ENCODE measurements at places on chromosomes 11 and 22.

GRCh38 chr11:102396708-102397563 lies 49.9 kb downstream of the BIRC2 start:
- no peak for DNase-seq

DNA sequence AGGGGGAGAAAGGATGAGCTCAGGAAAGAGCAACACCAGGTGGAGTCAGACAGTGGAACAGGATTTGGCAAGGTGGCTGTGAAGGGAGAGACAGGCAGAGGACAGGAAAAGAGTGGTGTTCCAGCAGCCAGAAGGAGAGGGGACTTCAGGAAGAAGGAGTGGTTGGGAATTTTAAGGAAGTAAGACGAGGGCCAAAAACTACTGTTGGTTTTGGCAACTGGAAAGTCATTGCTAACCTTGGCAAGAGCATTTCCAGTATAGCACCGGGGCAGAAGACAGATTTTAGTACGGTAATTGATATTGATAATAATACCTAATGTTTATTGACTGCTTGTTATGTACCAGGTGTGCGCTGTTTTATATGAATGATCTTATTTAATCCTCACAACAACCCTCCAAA lies 15.4 kb upstream of the DDX6 start:
- DNase-seq: no peak

DNA sequence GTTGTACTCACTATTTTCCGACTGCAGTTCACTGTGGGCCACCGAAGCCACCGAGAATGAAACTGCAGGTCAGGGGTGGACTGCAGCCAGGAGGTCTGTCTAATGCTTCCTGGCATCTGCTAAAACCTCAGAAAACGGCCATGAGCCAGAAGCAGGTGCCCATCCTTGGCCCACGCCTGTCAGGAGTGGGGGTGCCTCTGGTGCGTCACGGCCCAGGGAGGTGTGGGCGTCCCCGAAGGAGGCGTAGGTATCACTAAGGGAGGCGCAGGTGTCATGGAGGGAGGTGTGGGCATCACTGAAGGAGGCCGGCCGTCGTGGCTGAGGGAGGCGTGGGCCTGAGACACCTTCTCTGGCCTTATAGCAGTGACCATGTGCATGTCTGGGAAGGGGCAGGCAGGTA lies 456.2 kb downstream of the TBC1D22A start:
- DNase-seq: no peak

DNA sequence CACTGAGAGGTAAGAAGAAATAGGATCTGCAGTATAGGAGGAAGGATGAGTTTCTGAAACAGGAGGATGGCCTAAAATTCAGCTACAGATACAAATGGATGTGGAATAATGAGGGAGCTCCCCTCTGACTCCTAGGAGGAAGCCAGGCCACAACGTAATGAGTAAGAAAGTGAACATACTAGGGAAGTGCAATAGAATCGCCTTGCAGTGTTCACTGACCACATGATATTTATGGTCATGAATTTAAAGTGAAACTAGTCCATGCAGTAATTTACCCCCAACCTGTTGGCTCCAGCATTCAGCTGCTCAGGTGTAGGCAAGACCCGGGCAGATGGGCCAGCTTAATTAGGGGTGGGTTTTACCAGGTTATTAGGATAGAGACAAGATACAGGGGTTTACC lies 101.7 kb downstream of the DEUP1 start:
- no peak for DNase-seq

- DNase-seq: no peak
Observed at GRCh38 chr11:43145653-43146052, 166.1 kb upstream of the API5 start.

GRCh38 chr11:17591293-17591692 lies 44.2 kb downstream of the OTOG start:
- no peak for DNase-seq

- no peak for DNase-seq
Observed at GRCh38 chr11:132358573-132358953, 988.1 kb downstream of the NTM start.

GRCh38 chr11:65353900-65354264 lies 669 bp upstream of the TIGD3 start:
- DNase-seq: no peak

- no peak for DNase-seq
Observed at GRCh38 chr22:42910221-42910942, 53.3 kb upstream of the ARFGAP3 start.

DNA sequence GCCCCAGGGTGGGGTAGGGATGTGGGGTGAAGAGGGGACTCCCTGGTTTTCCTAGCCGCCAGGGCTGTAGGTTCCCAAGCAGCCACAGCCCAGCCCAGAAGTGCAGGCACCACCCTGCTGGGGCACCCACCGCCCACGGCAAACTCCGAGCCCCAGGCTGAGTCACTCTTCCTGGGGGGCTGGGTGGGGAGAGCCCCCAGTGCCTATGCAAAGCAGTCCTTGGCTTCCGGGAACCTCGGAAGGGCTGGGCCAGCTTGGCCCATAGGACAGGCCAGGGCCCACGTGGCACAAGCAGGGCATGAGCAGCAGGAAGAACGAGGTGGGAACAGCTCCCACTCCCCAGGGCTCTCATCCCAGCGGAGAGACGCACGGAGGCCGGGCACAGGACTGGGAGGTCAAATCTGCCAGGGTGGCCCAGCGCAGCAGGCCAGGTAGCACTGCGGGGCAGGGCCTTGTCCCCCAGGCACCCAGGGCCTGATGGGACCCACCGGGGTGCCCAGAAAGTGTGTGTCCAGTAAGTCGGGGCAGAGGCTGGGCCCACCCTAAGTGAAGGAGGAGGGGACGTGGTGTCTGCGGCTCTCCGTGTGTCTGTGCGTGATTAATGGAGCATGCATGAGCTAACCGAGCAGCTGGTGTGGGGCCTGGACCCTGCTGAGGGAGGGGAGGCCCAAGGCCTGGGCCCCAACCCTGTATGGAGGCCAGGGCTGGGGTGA lies 4.6 kb upstream of the IL17REL start:
- no peak for DNase-seq

DNA sequence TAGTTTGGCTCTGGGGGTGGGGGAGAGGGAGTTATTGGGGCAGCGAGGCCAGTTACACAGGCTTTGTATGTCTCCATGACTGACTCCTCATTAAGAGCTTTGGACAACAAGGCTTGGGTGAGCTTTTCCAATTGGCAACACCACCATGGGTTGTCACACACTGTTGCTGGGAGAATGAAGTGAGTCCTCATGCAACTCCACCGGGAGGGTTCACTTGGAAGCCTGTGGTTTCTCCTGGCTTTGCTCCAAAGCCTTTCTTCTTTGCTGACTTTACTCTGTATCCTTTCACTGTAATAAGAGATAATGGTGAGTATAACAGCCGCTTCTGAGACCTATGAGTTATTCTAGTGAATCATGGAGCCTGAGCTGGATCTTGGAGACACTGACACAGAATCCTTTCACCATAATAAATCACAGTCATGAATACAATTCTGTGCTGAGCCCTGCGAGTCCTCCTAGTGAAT lies 24.9 kb downstream of the EIF3F start:
- no peak for DNase-seq

GRCh38 chr11:130109386-130109785 lies 39.7 kb downstream of the APLP2 start:
- DNase-seq: no peak

DNA sequence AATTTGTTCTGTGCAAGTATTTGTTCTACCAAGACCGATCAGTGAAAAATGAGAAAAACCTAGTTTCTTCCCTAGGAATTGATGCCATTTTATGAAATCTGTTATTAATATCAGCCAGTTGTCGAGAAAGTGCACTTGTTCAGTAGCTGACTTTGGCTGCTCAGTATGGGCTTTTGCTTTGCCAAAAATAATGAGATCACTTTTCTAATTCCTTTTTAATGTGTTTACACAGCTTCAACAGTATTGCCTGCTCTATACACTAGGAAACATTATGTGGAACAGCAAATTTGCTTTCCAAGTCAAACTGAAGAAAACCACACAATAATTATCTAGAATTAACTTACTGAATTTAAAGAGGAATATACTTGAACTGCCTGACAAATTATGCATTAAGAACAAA lies 34.4 kb downstream of the SCUBE2 start:
- no peak for DNase-seq

- no peak for DNase-seq
Observed at GRCh38 chr22:19127329-19128008, 3.6 kb upstream of the TSSK2 start.

GRCh38 chr11:72513411-72513810 lies 79.1 kb upstream of the CLPB start:
- no peak for DNase-seq

GRCh38 chr22:28351476-28351875 lies 328.2 kb downstream of the TTC28 start:
- DNase-seq: no peak

GRCh38 chr22:25030636-25031035 lies 78.1 kb downstream of the KIAA1671 start:
- no peak for DNase-seq

GRCh38 chr22:45073064-45073463 lies 63.3 kb upstream of the PHF21B start:
- DNase-seq: no peak

DNA sequence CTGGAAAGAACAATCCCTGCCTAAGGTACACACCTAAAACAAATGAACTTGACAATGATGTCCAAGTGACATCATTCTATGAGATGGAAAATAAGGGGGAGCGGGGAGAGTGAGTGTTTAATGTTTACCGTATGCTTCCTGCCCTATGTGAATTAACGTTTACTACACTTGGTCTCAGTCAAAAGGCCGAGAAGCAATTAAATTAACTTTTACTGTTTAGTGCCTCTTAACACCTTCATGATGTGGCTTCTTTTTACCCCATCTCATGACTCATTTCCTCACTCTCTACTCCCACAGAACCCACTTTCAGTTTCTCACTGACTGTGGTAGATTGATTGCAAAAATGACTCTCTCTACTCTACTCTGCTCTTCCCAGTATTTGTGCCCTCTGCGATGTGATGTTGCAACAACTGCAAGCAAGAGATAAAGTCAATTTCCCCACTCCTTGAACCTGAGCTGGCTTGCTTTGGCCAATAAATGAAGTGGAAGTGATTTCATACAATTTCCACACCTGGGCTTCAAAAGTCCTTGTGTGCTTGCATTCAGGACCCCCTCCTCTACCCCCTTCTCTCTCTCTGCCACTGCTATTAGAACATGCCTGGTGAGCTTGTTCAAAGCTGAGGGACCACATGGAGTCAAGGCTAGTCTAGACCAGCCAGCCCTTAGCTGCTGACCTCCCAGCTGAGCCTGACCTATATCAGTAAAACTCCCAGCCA lies 11.6 kb upstream of the ALKBH3 start:
- no peak for DNase-seq

DNA sequence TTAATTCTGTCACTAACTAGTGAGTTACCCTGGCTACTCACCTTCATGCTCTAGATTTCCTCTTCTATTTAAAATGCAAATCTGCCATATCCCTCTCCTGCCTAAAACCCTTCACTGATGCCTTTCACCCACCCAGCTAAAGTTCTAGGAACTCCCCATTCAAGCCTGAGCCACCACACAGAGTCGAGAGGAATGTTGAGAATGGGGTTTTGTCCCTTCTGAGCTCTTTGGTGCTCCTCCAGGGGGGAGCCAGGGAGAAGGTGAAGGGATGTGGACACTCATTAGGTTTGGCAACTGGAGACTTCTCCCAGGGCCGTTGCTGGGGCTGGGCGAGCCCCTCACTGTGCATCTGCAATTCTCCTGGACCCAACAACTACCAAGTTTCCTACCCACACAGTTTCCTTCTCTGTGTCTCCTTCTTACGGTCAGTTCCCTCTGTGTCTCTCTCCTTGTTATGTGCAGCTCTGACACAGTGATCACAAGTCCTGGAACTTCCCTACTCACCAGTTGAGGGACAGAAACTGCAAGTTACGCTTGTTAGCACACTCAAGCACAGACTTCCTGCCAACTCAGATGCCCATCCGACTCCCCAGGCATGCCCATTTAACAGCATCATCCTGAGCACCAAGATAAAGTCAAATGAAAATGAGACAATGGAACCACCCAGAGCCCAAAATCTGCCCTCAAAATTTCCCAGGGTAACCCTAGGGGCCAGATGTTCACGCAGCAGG lies 6.5 kb upstream of the IL10RA start:
- DNase-seq: no peak

DNA sequence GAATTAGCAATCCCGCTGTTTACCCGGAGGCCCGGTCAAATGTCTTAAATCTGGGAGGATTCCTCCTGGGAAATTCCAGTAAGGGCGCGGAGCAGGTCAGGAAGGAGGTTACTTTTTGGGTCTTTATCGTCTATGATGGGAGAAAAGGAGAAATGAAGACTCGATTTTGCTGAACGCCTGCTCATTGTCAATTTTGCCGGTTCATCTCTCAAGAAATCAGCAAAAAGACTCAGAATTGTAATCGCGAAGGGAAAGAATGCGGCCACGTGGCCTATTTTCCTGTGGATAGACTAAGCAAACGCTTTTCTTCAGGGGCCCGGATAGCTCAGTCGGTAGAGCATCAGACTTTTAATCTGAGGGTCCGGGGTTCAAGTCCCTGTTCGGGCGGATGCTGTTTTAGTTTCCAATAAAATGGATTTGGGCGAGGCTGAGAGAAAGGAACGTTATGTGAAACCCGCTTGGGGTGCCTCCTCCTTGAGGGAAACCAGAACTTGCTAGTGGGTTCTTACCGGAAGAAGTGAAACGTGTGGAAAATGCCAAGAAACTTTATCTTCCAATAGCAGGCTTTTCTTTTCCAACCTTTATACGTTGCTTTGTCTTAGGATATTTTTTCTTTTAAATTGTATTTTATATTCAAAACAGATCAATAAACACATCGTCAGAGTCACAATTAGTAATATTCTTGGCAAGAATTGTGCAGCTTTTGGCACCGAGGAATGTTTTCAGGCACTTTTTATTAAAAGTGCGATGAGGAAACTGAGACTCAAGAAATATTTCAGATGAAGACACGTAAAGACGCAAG lies 45.0 kb downstream of the OR4D9 start:
- DNase-seq: peak; percentile 25

GRCh38 chr11:43947003-43947500 lies 4.6 kb downstream of the C11orf96 start:
- no peak for DNase-seq

DNA sequence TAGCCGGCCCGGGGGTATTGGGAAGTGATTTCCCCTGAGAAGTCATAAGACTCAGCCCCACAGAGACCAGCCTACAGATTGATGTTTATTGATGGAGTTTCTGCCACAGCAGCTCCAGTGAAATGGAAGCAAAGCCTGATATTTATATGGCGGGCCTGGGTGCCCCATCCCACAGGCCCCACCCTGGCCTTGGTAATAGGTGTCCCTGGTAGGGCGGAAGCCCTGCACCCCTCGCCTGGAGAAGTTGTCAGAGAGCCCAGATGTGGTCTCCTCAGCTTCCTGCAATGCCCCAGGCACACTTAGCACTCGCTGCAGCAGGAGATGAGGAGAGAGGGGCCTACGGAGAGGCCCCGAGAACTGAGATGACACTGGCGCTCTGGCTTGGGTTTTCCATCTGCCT lies 107.4 kb downstream of the MORC2 start:
- DNase-seq: no peak

GRCh38 chr11:62546244-62546928 lies at the start of gene AHNAK:
AHNAK (minus strand) TSS chr11:62546806; CDS start chr11:62536098, 10,708 bp downstream.
- DNase-seq: no peak

- DNase-seq: no peak
Observed at GRCh38 chr22:29072979-29073617, at the start of gene KREMEN1. KREMEN1 (plus strand) TSS chr22:29073035; CDS start chr22:29073131, 96 bp downstream.

- DNase-seq: no peak
Observed at GRCh38 chr11:59678118-59678812, 9.4 kb upstream of the PATL1 start.

GRCh38 chr11:86811637-86812321 lies 11.4 kb downstream of the PRSS23 start:
- DNase-seq: no peak

- DNase-seq: no peak
Observed at GRCh38 chr22:32986766-32987040, 71.5 kb downstream of the SYN3 start.

GRCh38 chr11:23100726-23101125 lies 240.5 kb upstream of the CCDC179 start:
- no peak for DNase-seq
